Breast epithelium (tissue), 4 donors: ENCODE measurements at places on chromosomes 5 and 9.

DNA sequence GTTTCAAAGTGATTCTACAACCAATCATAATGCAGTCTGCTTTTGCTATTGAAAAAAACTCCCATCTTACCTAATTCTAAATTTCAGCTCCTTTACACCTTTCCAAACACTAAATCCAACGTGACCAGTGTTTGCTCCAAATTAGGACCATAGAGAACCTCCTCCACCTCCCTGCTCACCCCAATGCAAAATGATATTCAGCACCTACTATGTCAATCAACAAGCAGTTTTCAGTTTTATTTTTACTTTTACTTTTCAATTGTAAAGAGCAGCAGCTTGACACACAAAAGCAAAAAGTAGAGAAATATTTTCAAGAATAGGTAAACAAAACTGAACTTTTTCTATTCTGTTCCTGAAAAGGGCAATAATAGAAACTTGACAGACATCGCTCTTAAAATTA is 3.4 kb downstream of the FAM13B start:
- DNase-seq: no peak

GRCh38 chr9:91192381-91193086 is 169.2 kb downstream of the AUH start:
- no peak for DNase-seq

- DNase-seq: no peak
These were observed 18.4 kb downstream of the ZNF346 start for GRCh38 chr5:177040814-177041420.

- peak; percentile 79 for DNase-seq
These were observed 26.7 kb downstream of the APBA1 start for GRCh38 chr9:69645488-69645887.

DNA sequence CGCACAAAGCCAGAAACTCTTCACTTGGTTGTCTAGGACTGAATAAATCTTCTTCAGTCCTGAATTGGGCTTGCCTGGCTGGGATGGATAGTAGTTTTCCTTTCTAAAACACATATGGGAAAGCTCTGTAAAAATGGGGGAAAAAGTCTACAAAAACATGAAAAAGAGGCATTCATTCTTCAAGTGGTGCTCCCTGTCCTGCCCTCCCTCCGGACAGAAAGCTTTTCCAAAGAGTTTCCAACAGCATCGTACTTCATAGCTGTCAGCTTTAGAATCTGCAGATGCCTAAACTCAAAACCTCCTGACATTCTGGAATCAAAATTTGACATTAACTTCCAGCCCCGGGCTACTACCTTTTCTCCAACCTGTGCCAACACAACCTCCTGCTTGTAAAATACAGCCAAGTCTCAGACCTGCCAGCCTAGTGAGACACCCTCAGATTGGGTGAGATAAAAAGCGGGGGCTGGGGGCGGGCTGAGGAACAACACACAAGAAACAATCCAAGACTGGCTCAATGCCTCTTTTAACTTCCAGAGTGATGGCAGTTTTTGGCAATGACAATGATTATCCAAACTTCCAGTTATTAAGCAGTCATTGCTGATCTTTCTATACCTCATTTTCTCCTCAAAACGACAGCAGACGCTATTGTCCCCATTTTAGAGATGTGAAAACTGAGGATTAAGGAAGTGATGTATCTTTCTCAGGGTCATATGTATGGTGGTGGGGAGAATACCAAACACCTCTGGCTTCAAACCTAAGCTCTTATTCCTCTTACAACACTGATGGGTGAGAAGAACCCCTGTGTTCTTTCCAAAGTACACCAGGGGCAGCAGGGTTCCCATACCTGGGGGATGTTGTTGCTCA is 1.3 kb downstream of the TNC start:
- peak; percentile 42 for DNase-seq

- DNase-seq: no peak
These were observed 87.7 kb downstream of the AUH start for GRCh38 chr9:91273853-91274552.

DNA sequence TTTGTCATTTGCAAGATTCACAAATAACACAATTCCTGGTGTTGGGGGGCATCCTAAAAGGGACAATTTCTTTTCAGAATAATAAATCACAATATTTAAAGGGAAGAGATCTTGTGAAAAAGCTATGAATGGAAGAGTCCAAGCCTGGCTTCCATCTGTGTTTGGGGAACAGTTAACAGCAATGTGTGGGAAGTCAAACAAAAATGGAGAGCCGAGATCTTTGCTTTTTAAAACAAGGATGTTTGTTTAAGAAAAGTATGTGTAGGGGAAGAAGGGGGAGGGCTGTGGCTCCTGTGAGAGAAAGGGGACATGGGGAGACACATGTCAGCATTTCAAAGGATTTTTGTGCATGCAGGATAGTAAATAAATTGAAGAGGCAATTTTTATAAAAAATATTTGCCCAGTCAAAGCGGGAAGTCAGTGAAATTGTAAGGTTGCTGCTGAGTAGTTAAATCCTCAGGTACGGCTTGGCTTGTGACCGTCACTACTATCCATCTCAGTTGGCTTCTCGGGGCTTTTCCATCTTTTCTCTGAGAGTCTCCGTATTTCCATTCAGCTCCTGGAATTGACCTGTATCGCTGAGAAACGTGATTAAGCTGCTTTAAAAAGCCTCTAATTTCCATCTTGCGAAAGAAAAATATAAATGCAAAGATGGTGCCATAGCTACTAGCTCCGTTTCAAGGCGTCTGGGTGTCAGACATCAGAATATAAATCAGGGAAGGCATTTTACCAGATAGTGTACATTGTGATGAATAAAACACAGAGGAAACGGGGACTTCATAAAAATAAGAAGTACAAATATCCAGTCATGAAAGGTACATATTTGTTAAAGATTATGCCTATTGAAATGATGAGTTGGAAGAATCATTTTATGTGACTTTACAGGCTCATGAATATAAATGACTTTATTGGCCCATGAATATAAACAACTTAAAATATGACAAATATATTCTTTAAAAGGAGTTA is 52.9 kb upstream of the VCAN start:
- DNase-seq: no peak

- DNase-seq: no peak
These were observed 218.1 kb upstream of the NREP start for GRCh38 chr5:111975133-111975532.

DNA sequence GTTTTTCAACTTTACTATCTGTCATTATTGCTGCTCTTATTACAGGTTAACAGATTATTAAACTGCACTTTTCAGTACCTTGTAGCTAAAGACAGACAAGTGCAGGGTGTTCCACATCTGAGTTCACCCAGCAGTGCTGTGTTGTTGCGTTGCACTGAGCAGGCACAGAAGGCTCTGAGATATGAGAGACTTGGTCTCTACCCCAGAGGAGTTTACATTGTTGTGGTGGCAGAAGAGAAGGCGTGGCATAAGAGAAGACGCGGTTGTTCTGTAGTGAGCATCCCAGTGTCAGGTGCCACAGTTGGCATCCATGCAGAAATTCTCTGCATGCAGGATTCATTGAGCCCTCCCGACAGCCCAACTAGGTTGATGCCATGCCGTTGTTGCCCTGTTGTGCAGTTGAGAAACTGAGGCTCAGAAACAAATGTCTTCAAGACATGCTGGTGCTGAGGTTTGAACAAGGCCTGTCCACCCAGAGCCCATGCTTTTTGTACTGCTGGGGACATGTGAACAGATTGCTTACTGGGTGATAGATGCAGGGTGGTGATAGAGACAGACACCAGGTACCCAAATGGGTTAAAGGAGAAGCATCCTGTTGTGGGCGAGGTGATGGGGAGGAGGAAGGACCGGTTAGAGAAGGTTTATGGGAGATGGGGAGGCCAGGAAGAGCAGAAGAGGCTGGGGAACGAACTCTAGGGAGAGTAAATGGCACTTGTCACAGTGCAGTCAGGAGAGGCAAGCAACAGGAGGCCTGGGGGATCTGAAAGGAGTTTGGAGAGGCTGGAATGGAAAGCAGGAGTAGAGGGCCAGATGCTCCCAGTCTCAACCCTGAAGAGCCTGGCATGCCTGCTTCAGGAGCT is 8.2 kb downstream of the ABL1 start:
- DNase-seq: no peak

DNA sequence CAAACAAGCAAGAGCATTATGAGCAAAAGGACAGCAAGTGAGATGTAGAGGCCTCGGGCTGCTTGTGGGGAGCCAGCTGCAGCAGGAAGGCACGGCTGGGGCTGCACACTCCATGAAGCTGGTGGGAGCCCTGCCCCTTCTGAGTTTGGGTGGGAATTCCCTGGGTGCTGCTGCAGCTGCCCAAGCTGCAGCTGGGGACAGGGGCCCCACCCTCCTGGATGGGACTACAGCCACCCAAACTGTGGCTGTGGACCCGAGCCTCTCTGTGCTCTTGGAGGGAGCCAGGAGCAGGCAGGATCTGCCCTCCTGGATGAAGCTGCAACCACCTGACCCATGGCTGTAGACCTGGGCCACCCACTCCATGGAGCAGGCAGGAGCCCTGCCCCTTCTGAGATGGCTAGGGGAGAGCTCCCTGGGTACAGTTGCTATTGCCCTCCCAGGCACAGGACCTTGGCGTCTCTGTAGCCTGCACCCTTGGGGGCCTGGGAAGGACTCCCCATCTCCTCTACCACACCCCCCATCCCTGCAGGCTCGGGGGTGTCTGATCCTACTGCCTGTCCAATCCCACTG is 159.1 kb downstream of the ERCC6L2 start:
- DNase-seq: no peak

- peak; percentile 62 for DNase-seq
These were observed at the start of gene ARAP3 for GRCh38 chr5:141681695-141682641. Gene ARAP3, minus strand, starts transcription at chr5:141682230. Its CDS starts 1,744 bp downstream, at chr5:141680486.

- no peak for DNase-seq
These were observed 626.7 kb downstream of the CDH12 start for GRCh38 chr5:22226423-22226822.
